Fibroblast of skin of scalp (primary cell): ENCODE measurements at places on chromosomes 12 and 14.

- DNase-seq: no peak
These were observed 72.8 kb upstream of the ABCD2 start for GRCh38 chr12:39692258-39692853.

GRCh38 chr12:101051901-101052550 is 158.0 kb downstream of the SLC5A8 start:
- peak; percentile 73 for DNase-seq

DNA sequence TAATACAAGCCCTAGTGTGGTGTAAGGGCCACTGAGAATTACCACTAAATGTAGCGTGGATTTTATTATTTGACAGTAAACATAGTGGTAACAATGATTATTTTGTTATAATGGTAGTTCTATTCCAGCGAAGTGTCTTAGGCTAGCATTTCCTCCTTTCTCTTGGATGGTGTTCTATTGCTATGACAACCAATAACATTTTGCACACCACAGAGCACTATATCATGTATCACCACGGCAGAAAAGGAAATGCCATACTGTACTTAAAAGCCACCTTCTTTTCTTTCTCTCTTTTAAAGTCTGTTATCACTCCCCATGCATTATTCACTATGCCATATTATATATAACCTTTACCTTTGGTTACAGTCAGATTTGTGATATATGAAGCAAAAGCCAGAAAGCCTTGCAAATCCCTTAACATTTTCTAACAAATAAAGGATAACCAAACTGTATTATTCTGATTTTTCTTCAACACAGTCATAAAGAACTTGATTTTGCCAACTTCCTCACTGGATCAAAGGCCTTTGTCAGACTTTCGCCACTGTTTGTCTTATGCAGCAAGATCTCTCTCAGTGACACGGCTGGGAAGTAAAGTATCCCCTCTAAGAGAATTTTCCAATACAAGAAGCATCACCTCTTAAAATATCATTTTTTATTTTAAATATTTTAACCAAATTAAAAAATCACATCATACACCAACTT is 195.8 kb downstream of the FOXN3 start:
- peak; percentile 60 for DNase-seq

GRCh38 chr12:50533203-50533584 is 28.4 kb downstream of the DIP2B start:
- no peak for DNase-seq

- DNase-seq: peak; percentile 33
These were observed 2.8 kb upstream of the ARID2 start for GRCh38 chr12:45726603-45727300.

DNA sequence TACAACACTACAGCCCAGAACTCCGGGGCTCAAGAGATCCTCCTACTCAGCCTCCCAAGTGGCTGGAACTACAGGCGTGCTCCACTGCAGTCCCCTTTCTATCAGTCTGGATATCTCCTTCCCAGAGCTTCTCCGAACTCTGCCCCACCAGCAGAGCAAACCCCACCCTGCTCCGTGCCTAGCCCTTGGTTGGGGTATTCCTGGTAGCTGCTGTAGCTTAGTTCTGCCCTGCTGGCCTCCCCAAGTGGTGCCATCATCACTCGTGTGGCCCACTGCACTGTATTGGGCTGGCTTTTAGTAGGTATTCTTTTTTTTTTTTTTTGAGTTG is 9.5 kb downstream of the HSP90AA1 start:
- no peak for DNase-seq

DNA sequence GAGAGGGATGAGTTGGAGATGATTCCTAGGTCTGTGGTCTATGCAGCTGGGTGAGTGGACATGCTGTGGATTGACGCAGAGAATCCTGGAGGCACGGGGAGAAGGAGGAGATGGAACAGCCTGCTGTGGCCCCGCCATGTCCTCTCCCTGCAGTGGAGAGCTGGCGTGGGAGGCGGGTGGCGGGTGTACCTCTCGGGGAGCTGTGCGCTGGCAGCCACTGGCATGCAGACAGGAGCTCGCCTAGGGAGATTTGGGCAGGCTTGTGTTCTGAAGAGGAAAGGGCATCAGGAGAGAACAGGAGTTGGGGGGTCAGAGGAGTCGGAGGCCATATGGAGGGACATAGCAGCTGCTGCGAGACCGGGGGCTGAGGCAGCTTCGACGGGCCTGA is 56.1 kb downstream of the TECPR2 start:
- DNase-seq: no peak

DNA sequence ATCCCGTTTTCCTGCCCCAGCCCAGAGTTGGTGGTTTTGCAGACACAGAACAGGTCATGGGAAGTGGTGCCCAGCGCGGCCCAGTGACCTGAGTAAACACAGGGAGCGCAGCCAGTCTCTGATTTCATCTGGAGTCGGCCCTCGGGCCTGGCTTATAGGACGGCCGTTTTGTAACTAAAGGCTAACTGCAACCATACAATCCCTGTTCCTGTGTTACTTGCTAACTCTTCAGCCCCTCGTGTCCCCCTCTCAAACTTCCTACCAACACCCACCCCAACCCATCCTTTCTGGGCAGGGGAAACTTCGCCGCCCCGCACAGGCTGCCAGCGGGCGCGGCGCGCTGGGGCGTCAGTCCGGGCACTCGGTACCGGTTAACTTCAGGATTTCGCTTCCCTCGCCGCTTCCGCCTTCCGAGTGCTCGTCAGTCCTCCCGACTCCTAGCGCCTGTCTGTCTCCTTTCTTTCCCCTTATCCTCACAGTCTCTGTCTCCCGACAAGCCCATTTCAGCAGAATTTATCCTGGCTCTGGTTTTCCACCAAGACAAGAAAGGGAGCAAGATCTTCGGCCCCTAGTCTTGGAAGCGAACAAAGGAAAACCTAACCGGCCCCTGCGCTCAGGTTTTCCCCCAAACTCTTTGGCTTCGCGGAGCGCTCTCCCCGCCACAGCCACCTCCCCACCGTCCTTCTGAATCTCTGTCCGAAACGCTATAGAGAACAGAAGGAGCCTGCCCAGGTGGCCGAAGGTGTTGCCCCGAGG is 2.0 kb downstream of the SIX1 start:
- peak; percentile 60 for DNase-seq

DNA sequence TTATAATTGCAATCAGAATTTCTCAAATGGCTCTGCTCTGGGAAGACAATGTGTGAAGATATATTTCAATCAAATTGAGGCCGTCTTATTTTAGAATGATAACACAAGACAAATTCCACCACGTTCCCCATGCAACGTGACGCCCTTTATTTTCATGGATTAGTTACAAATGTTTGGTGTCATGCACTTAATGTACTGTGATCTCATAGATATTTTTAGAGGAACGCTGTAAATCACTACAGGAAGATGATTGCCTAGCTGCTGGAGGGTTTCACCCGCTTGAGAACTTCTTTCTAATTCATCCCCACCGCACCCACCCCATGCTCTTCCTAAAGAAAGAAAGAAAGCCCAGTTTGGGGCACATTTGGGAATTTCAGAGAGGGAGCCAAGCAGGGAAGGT is 117.2 kb downstream of the PLXNC1 start:
- peak; percentile 74 for DNase-seq

DNA sequence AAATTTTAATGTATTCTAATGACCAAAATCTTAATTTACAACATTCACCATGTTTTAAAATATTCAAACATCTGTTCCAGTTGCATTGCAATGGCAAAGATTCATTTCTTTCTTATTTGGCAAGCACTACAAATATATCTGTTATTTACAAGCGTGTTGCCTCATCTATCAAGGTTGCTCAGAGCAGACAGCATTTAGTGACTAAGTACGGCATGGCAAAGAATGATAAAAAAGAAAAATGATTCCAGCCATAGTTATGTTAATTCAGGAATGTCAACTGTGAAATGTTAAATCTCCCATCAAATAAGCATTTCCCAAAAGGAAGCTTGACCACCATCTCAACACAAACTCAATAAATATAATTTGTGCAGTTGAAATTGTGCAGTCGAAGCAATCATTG is 312.1 kb downstream of the SEC23A start:
- peak; percentile 7 for DNase-seq

DNA sequence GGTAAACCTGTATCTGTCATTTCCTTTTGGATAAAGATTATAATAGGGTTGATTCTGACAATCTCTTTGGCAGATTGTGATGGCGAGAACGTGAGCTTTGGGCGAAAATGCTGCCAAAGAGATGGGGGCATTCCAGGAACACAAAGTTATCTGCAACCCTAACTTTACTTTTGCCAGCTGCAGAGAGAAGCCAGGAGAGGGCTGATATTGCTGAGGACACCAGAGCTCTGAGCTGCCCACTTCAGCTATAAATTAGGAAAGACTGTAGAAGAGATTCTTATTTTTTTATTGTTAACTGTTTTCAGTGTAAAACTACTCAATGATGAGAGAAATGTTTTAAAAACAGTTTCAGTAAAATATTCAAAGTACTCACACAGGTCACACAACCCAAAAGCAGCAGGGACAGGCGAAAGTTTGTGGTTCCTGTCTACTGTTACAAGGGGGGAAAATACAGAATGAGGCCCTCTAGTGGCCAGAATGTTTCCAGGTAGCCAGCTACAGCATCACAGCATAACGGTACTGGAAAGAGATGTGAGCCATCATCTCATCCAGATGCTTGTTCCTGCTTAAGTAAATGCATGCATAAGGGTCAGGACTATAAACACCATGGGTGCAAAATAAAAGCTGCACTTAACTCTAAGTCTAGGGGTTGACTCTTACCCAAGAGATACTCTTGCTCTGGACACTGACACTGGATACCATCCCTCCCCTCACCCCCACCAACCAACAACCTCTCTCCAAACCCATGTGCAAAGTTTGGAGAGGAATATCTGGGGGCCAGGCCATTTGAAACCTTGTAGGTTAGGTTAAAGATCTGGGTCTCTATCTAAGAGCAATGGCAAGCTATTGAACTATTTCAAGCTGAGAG is 498.4 kb downstream of the RMST start:
- DNase-seq: peak; percentile 1

- peak; percentile 21 for DNase-seq
These were observed 227.7 kb downstream of the NOVA1 start for GRCh38 chr14:26370115-26370514.

GRCh38 chr12:56377310-56377988 is 14.8 kb upstream of the APOF start:
- peak; percentile 10 for DNase-seq

DNA sequence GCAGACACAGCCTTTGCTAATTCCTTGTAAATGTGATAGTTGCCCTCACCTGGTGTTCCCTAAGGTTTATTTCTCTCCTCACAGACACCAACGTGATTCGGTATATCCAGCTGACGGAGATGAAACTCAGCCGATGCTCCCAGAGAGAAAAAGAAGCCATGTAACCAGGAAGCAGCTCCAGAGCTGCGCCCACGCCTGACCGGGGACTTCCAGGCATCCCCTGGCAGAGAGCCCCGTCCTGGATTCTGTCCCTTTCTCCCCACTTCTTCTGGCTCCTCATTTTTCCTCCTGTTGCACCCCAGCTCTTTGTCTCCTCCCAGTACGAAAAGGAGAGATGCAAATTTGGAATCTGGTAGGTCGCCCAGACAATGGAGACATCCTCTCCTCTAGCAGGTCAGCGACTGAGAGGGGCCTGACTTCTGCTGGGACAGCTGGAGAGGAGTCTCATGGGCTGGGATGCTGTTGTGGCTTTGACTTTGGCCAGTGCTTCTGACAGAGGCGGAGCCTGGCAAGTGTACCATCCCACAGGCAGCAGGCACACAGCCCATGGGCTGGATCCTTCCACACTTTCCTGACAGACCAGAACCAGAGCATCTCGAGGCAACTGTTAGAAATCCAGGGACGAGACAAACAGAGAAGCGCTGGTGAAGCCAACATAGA is 29.4 kb downstream of the TTC9 start:
- no peak for DNase-seq

- peak; percentile 30 for DNase-seq
These were observed 79.6 kb downstream of the EXOC5 start for GRCh38 chr14:57189070-57189469.

- no peak for DNase-seq
These were observed 444.3 kb downstream of the NELL2 start for GRCh38 chr12:44431647-44432343.

DNA sequence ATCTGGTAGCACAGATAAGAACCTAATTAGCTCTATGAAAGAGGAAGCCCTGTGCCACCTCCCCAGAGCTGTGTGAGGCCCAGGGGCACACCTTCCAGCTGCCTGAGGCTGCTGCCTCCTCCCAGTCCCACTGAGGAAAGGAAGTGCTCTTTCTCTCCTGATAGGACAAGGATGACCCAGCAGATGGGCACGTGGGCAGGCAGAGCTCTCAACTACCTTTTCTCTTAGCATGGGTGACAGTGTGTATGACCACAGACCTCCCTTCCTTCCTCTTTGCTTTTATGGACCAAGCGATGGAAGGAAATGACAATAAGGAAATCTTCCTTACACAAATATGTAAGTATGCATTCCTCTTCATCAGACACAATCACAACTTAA is 127.6 kb upstream of the AMIGO2 start:
- peak; percentile 27 for DNase-seq

- DNase-seq: no peak
These were observed 581 bp downstream of the LRRC10 start for GRCh38 chr12:69610126-69610525.

GRCh38 chr12:56150563-56150962 is 1.8 kb upstream of the MYL6B start:
- peak; percentile 53 for DNase-seq

DNA sequence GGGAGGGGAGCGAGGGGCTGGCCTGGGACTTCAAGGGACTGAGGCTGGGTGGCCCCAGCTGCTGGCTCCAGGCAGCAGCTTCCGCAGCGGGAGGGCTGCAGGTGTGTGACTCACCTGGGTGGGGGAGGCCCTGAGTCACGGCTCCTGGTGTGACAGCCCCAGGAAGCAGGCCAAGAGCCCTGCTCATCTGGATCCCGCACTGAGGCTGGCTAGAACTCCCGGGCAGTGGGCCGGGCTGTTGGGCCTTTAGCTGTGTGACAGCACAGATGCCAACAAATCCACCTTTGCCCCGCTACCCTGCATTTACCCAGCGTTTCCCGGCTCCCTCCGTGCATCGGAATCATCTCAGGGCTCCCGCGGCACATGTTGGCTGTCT is 180.0 kb upstream of the PRMT8 start:
- no peak for DNase-seq

DNA sequence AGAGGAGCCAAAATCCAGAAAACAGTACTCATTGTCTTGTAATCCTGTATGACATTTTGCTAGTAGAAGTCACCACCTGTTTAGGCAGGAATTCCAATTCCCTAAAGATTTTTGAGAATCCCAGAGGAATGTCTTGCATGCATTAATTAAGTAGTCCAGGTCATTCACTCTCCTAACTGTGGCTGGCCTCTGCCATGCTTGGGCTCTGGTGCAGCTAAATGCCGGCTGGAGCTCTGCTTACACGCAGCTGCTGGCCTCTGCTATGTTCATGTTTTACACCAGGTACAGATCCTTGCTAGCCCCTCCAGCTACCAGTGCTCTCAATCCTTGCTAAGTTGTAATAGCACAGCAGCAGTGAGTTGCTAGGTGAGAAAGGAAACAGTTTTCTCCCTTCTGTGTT is 16.3 kb upstream of the HIF1A start:
- peak; percentile 56 for DNase-seq
